ENCODE measurements at places on chromosomes 5 and 9.

- no peak for DNase-seq
Measured at GRCh38 chr5:151707567-151707966, 20.9 kb upstream of the SPARC start.

DNA sequence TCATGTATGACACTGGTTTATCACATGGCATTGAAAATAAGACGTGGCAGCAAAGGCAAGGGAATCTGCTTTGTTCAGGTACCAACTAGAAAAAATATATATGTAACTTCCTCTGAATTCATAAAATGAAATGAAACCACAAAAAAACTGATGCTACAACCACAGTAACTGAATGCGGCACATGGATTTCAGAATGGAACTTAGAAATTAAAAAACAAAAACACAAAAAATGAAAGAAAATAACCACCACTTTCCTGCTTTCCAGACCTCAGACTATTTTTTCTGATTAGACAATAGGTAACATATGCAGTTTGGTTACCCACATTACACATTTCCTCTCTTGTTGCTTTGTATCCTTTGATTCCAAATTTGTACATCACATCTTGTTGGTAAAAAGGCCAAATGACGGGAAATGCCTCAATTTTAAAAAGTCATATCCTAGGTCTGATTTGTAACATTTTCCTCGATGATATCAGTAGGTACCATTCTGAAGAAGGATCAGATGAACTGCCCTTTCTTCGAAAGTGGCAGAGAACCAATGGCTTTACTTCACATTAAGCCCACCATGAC, 18.1 kb upstream of the PDCL start:
- peak; percentile 33 for DNase-seq

- no peak for DNase-seq
Measured at GRCh38 chr9:30943446-30944224, 1440.8 kb upstream of the ACO1 start.

- no peak for DNase-seq
Measured at GRCh38 chr5:65127161-65127901, 354.4 kb downstream of the ADAMTS6 start.

GRCh38 chr5:74660873-74661272, 20.3 kb upstream of the ENC1 start:
- no peak for DNase-seq

GRCh38 chr5:34038390-34038789, 4.6 kb downstream of the C1QTNF3 start:
- no peak for DNase-seq

- peak; percentile 19 for DNase-seq
Measured at GRCh38 chr9:131669269-131670157, 70.4 kb downstream of the RAPGEF1 start.

- no peak for DNase-seq
Measured at GRCh38 chr9:126788046-126788445, 16.8 kb upstream of the ZBTB43 start.

DNA sequence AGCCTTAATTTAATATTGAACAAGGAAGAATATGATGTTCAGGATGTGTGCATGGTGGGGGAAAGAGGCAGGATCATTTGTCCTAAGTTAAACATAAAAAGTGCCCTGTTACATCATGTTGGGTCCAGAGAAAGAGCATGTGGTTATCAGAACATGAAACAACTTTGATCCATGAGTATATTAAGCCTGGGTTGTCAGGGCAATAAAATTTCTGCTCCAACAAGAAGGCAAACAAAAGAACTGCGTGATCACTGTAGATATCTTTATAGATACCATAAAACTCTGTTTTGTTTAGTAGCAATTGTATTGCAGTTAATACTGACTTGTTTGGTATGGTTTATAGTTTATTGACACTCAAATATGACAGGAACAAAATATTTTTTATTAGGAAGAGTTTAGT, 35.2 kb downstream of the PCA3 start:
- no peak for DNase-seq

- no peak for DNase-seq
Measured at GRCh38 chr5:7541898-7542297, 146.0 kb downstream of the ADCY2 start.

- DNase-seq = no peak
Measured at GRCh38 chr5:57408714-57409113, 73.9 kb downstream of the ACTBL2 start.

- DNase-seq = peak; percentile 34
Measured at GRCh38 chr5:16552666-16553343, 64.0 kb downstream of the RETREG1 start.

GRCh38 chr5:94153736-94154450, 412.5 kb upstream of the POU5F2 start:
- no peak for DNase-seq

GRCh38 chr5:14322437-14323187, 179.5 kb downstream of the TRIO start:
- no peak for DNase-seq

- DNase-seq = no peak
Measured at GRCh38 chr5:59843511-59844213, 49.9 kb downstream of the PDE4D start.

- DNase-seq = no peak
Measured at GRCh38 chr9:80382211-80382891, 810.6 kb downstream of the TLE4 start.

DNA sequence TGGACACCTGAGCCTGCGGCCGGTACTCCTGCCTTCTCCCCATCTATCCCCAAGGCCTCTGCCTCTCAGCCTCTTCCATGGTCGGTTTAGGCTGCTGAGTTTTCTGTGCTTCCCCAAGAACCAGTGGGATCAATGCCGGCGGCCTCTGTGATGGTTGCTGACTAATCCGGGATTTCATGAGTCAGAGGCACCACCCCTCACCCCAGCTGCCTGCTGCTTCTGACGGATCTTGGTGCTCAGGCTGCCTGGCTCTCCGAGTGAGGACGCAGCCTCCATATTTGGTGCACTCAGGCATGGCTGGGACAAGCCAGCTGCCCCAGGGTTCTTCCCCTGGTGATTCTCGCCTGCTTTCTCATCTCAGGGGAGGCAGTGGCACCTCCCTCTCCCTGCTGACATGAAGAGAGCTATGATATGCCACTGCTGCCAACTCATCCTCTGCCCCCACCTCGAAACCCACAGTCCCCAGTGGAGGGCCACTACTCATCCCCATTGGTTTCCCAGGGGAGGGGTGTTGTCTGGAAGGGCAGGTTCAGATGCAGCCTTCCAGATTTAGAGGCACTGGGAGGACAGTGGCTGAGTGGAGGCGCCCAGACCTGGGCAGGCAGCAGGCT, 3.3 kb upstream of the MAN1B1 start:
- no peak for DNase-seq

GRCh38 chr5:617896-618295, 5.8 kb downstream of the CEP72 start:
- DNase-seq = no peak

DNA sequence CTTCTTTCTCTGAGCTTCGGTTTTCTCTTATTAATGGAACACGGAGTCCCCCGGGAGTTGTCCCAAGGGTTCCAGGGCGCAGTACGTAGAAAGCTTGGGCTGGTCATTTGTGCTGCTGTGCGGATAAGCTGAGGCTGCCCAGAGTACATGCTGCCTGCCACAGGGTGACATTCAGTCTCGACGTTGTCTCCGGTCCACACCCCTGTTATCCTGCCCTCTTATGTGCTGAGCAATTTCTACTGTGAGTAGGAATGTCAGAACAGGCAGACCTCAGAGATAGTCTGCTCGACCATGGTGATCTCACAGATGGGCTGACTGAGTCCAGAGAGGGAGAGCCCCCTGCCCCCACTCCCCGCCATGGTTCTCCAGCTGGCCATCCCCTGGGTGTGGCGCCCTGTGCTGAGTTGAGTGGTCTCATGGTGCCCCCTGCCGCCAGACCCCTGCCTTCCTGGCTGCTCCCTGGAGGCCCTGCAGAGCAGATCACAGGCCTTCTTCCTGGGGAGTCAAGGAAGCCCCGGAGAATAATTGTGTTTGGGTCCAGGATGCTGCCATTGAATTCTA, 124.0 kb downstream of the RGS3 start:
- DNase-seq = peak; percentile 11

- no peak for DNase-seq
Measured at GRCh38 chr9:109971226-109971625, 191.2 kb downstream of the PALM2AKAP2 start.

DNA sequence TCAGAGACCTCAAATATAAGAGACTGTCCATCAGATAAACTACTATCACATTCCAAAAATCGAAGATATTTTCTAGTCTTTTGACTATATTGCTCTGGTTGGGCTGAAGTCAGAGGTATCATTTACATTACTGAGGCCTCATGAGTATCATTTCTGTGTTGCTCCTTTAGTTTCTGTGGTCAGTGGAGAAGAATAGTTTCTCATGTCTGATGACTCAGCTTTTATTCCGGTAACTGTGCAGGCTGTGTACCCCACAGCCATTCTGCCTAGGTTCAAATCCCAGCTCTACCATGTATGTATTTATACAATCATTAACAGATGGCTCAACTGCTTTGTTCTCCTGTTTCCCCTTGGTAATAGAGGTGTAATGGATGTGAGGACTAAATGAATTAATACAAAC, 179.3 kb downstream of the ALDH1A1 start:
- DNase-seq = no peak

DNA sequence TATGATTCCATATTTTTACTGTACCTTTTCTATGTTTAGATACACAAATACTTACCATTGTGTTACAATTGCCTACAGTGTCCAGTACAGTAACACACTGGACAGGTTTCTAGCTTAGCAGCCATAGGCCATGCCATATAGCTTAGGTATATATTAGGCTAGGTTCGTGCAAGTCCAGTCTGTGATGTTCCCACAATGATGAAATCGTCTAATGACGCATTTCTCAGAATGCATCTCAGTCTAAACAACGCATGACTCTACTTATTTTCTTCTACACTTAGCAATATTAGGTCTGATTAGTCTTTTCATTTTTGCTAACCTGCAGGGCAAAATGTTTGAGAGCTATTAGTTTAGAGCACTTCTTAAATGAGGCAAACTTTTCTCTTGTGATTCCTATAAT, 22.7 kb downstream of the OR2S2 start:
- no peak for DNase-seq

GRCh38 chr9:129624168-129624759, 1.7 kb upstream of the NTMT1 start:
- DNase-seq = peak; percentile 76

DNA sequence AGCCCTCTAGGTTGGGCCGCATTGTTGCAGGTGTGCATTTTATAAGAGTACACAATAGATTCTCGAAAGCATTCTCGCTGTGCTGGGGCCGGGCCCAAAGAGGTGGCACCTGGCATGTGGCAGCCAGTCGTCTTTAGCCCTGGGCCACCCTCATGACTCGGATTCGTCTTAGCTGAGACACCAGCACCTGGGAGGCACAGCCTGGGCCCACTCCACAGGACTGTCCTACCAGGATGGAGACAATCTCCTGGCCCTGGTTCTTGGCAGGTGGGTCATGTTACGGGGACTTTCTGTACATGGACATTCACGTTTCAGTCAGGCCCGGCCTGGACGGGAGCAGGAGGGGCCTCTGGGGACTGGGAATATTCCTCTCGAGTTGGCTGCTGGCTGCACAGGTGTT, 212.5 kb downstream of the FANCC start:
- DNase-seq = no peak

GRCh38 chr9:131101207-131101964, 5.1 kb downstream of the AIF1L start:
- no peak for DNase-seq

GRCh38 chr9:764105-764524, 77.4 kb upstream of the DMRT1 start:
- peak; percentile 30 for DNase-seq

DNA sequence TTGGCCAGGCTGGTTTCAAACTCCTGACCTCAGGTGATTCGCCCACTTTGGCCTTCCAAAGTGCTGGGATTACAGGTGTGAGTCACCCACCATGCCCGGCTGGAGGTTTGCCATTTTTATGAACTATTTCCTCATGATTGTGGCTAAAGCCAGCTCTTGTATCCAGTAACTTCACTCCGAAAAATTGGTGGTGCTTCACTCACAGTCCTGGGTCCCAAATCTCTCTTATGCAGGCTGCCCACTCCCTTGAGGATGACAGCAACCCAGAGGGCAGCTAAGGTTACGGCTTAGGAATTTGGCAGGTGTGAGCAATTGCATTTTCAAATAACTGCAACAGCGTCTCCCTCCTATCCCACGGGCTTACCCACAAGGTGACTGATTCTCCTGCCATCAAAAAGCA, 23.4 kb upstream of the FUBP3 start:
- DNase-seq = no peak

DNA sequence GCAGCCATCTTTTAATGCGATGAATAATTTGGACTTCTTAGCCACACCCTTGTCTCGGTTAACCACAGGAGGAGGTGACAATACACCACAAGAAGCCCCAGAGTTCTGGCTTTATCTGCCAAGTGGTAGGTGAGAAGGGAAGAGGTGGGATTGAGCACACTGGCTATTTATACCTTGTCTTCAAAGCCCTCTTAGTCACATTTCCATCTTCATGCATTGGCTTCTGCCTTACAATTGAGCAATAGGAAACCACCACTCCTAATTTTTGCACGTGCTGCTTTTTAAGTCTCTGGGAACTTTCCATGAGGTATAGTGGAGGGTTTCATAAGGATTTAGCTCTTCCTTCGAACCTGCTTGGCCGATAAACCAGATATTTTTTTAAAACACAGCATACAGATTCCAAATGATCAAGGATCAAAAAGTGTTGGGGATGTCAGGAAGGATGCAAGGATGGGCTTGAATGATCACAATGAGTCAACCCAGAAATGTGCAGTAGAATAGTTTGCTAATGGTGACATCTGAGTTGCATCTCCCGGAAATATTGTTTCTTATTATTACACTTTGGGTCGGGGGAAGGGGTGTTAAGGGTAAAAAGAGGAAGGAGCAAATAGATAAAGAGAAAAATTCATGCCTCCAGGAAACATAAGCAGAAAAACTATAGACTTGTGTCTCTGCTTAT, 25.5 kb downstream of the PLAC8L1 start:
- DNase-seq = peak; percentile 5

DNA sequence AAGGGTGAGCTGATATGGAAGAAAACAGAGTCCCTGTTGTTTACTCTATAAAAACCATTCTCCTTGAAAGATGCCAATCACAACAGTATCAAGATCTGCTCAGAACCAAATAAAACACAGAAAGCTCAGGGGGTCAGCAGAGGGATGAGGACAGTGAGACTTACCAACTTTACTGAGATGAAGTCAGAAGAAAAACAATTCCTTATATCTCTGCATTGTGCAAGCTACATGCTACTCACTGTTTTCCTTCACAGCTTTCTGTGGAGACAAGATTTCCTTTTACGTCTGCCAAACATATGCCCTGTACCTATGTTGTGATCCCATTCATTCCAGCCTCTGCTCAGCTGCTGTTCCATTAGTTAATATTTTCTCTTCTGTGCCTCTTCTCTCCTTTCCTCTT, 185.6 kb downstream of the TSSK1B start:
- no peak for DNase-seq

GRCh38 chr5:85204289-85204688, 819.6 kb upstream of the EDIL3 start:
- DNase-seq = no peak

- no peak for DNase-seq
Measured at GRCh38 chr9:109355564-109356297, 34.9 kb upstream of the EPB41L4B start.

GRCh38 chr9:77456829-77457437, 191.2 kb downstream of the GNA14 start:
- peak; percentile 82 for DNase-seq

GRCh38 chr5:78060421-78060820, 234.1 kb downstream of the AP3B1 start:
- no peak for DNase-seq

GRCh38 chr5:32538031-32538547, 47.3 kb upstream of the SUB1 start:
- DNase-seq = peak; percentile 54
